ENCODE measurements at places on chromosomes 2 and 18. TPM values are rescaled to one million over a fixed set of nuclear protein-coding genes. Genes with fewer than 3 reads are reported as not detected.

POTEC gene
- total RNA-seq = not detected

ANKMY1 gene
- total RNA-seq = 13.1 TPM

CCDC68 gene
- 4.6 TPM for total RNA-seq

UCN gene
- total RNA-seq = 2.2 TPM

TLX2 gene
- total RNA-seq = 0.08 TPM

ICOS gene
- total RNA-seq = 0.18 TPM

RESP18 gene
- not detected for total RNA-seq

OSR1 gene
- 0.18 TPM for total RNA-seq

PROKR1 gene
- 0.05 TPM for total RNA-seq

KATNAL2 gene
- total RNA-seq = 4.5 TPM

GKN1 gene
- not detected for total RNA-seq

TRABD2A gene
- 0.68 TPM for total RNA-seq

ERBB4 gene
- total RNA-seq = 0.05 TPM

CSRNP3 gene
- total RNA-seq = 2.6 TPM

MPP4 gene
- not detected for total RNA-seq

RAX gene
- total RNA-seq = not detected

DCC gene
- total RNA-seq = not detected

CTAGE1 gene
- total RNA-seq = not detected

REG3A gene
- 0.45 TPM for total RNA-seq

PCARE gene
- not detected for total RNA-seq

GREB1L gene
- 4.3 TPM for total RNA-seq

ITGA4 gene
- 2.3 TPM for total RNA-seq

KLHL30 gene
- total RNA-seq = 0.10 TPM

DNAJB2 gene
- total RNA-seq = 40.9 TPM

GKN2 gene
- not detected for total RNA-seq

TYMS gene
- 1.7 TPM for total RNA-seq

MYO7B gene
- total RNA-seq = 0.63 TPM

SULT1C4 gene
- 1.7 TPM for total RNA-seq

C2orf66 gene
- total RNA-seq = not detected

PLB1 gene
- 0.45 TPM for total RNA-seq

SOCS6 gene
- total RNA-seq = 12.0 TPM

C1GALT1C1L gene
- not detected for total RNA-seq

SPP2 gene
- 76.4 TPM for total RNA-seq

DOK1 gene
- total RNA-seq = 2.8 TPM

CACNB4 gene
- total RNA-seq = 0.20 TPM

COBLL1 gene
- 75.0 TPM for total RNA-seq

FAP gene
- 0.58 TPM for total RNA-seq

FAM161A gene
- 0.75 TPM for total RNA-seq

CFAP53 gene
- total RNA-seq = 0.25 TPM

PLCD4 gene
- total RNA-seq = 0.43 TPM

WDFY1 gene
- 16.4 TPM for total RNA-seq

NYAP2 gene
- not detected for total RNA-seq

TRIM54 gene
- not detected for total RNA-seq

SERPINB12 gene
- total RNA-seq = not detected

SLC8A1 gene
- total RNA-seq = 6.0 TPM

RGPD8 gene
- total RNA-seq = 6.7 TPM

ERMN gene
- total RNA-seq = not detected

ALPP gene
- total RNA-seq = 0.20 TPM

GAL3ST2 gene
- total RNA-seq = 0.55 TPM

RAMP1 gene
- 10.0 TPM for total RNA-seq

TFCP2L1 gene
- total RNA-seq = 0.30 TPM

ABCB11 gene
- 68.5 TPM for total RNA-seq

DNER gene
- total RNA-seq = 0.10 TPM

SNRNP27 gene
- total RNA-seq = 13.8 TPM

HOXD3 gene
- total RNA-seq = not detected

NT5DC4 gene
- not detected for total RNA-seq

MBD2 gene
- total RNA-seq = 29.1 TPM

RBKS gene
- 13.3 TPM for total RNA-seq
